Midbrain (tissue), 1 donor: ENCODE measurements at places on chromosomes 7 and 10.

DNA sequence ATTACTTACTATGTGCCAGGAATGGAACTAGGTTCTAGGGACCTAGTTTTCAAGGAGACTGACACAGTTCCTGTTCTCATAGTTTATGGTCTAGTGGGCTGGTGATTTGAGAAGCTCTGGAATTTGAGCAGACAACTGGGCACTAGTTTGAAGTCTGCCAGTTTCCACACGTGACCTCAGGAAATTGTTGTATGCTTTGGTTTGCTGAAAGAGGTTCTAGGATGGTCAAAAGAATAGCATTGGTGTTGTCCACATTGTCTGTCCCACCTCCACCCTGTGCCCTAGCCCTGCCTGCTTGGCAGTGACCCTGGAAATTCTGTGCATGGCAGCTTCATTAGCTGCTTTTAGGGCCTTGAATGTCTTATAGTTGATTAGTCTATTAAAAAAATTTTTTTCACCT, 28.7 kb downstream of the GBF1 start:
- DNase-seq: no peak

DNA sequence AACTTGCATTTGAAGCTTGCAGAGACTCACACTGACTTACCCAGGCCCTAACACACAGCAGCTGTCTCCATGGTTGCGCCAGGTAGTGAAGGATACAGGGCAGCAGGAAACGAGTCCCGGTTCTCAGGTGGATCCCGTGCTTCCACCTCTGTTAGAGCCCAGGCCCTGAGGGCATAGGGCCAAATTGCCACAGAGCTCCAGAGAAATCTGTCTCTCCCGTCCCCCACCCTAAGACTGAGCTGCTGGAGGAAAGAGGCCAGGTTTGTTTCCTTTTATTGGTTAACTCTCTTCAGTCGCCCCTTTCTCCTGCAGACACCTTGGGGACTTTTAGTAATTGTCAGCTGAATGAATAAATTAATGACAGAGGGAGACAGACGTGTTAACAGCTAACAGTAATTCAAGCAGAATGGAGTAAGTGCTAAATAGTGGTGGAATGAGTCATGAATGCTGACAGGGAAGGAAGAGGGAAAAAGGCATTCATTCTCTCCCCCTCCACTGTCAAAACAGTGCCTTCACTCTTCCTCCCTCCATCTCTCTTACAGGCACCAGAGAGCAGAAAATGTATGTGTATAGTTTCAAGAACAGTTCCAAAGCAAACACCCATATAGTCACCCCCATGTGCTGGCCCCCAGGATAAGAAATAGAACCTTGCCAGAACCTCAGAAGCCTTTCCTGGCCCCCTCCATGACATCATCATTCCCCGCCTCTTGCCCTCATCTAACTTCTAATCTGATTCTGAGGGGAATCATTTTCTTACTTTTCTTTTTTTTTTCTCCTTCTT, 16.8 kb upstream of the DLG5 start:
- no peak for DNase-seq

DNA sequence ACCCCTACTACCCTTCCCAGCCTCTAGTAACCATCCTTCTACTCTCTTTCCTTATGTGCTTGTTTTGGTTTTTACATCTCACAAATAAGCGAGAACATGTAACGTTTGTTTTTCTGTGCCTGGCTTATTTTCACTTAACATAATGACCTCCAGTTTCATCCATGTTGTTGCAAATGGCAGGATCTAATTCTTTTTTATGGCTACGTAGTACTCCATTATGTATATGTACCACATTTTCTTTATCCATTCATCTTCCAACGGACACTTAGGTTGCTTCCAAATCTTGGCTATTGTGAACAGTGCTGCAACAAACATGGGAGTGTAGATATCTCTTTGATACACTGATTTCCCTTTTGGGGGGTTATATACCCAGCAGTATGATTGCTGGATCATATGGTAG, 33.6 kb upstream of the SLC26A4 start:
- no peak for DNase-seq

- DNase-seq: no peak
These were observed 200.3 kb downstream of the BUB3 start for GRCh38 chr10:123354521-123354920.

GRCh38 chr7:29375641-29376562, 181.3 kb downstream of the CHN2 start:
- no peak for DNase-seq

GRCh38 chr7:141610671-141611070, 59.5 kb downstream of the AGK start:
- DNase-seq: no peak
